ENCODE measurements at places on chromosomes 7 and 10.

GRCh38 chr7:142711746-142712616 lies 37.3 kb upstream of the PRSS1 start:
- peak; percentile 15 for DNase-seq

DNA sequence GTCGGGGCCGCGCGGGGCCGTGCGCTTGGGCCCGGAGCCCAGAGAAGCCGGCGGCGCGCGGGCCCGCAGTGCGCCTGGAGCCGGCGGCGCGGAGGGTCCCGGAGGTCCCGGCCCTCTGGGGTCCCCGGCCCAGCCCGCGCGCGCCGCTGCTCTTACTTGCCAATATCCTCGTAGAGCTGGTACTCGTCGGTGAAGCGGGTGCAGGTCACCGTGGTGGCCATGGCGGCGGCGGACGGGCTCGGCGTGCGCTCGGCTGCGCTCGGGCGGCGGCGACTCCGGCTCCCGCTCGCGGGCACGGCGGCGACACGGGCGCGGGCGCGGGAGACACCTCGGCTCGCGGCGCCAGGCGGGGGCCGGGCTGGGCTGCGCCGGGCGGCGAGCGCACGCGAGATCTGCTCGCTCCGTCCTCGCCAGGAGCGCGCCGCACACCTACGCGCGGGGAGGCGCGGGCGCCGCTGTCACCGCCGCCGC lies at the start of gene CAMK2B:
CAMK2B (minus strand) TSS at position 394 of the 471 bp plus-strand sequence; CDS start at position 221, 173 bp downstream.
- no peak for DNase-seq

DNA sequence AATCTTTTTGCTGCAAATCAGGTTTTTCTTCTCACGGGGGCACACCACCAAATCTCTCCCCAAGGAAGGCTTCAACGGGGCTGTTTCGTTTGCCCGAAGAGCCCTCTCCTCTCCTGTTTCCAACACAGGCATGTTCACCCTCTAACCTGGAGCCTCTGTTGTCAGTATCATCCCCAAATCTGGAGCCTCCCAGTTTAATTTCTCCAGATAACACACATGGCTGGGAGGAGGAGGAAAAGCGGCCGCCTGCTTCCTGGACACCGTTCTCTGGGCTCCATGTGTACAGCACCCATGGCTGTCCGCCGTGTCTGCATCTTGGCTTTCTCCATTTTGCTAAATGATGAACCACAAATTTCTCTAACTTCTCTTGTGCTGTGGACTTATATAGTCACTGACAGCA lies 214.5 kb downstream of the DIP2C start:
- DNase-seq: no peak

- no peak for DNase-seq
These were observed 18.0 kb downstream of the PLEKHA8 start for GRCh38 chr7:30046127-30046770.

- no peak for DNase-seq
These were observed 62.3 kb downstream of the EGFR start for GRCh38 chr7:55081068-55081467.

GRCh38 chr10:70967591-70968587 lies 79.5 kb upstream of the PCBD1 start:
- no peak for DNase-seq

DNA sequence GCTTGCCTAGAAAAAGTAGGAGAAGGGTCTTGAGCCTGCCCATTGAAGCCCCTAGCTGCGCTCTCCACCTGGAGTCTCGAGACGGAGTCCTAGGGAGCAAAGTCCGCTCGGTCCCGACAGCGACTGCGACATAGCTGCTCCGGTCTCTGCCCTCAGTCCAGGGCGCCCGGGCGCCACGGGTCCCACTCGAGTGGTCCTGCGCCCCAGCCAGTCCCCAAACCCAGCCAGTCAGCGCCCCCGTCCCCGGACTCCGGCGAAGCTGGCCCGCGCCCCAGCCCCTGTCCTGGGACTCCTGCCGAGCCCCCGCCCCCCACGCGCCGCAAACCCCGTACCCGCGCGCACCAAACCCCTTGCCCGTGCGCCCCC lies 490 bp downstream of the TNS3 start:
- DNase-seq: no peak

DNA sequence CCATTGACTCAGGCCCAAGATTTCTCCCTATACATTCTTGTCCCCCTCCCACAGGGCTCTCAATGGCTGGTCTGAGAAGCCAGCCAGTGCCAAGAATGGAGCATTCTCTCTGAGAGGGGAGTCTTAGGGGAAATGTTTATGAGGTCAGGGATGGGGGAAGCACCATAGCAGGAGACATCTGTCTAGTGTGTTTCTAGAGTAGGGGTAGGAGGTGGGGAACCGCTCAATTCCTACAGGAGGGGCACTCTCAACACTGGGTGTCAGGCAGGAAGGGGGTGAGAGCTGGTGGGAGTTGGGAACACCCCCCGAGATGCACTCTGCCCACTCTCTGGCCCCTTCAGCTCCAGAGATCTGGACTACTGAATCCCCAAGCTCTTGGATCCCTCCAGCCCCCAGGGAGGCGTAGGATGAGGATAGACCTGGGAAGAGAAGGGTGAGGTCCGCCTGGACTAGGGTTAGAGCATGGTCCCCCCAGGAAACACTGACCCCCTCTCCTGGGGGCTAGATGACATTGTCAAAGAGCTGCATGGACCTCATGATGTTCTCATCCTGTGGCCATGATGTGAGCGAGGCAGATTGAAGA lies 8.7 kb upstream of the OGA start:
- DNase-seq: no peak

GRCh38 chr10:5555881-5556280 lies 31.1 kb downstream of the CALML3 start:
- no peak for DNase-seq

DNA sequence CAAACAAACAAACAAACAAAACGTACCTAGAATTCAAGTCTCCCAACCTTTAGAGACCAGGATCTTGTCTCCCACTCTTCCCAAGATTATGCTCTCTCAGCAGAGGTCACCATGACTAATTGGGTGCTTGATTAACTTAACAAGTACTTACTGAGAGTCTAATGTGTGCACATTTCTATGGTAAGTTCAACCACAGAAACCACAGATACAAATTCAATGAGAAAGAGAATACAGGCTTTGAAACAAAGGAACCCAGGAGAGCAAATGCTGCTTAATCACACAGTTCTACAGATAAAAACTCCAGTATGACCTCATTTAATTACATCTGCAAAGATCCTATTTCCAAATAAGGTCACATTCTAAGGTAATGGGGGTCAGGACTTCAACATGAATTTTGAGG lies 142.8 kb downstream of the DNAJC1 start:
- no peak for DNase-seq

DNA sequence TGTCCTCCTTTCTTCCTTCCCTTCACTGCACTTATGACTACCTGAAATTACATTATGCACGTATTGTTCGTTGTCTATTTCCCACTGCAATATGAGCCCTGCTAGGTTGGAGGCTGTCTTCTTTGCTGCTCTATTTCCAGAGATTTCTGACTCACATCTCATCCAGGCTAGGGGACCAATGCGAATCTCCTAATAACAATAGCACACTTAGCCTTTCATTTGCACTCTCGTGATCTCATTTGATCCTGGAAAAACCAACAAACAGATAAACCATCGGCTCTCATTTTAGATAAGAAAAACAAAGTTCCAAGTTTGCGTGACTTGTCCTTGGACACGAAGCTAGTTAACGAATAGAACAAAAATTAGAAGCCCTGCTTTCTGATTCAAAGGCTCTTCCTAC lies 1.4 kb downstream of the ZNF438 start:
- no peak for DNase-seq

- no peak for DNase-seq
These were observed 43.5 kb downstream of the NUP205 start for GRCh38 chr7:135601182-135601581.

- no peak for DNase-seq
These were observed 40.3 kb downstream of the PPIF start for GRCh38 chr10:79387466-79387973.

GRCh38 chr10:132390170-132390920 lies 6.7 kb upstream of the PWWP2B start:
- no peak for DNase-seq

- no peak for DNase-seq
These were observed 9.7 kb downstream of the CALY start for GRCh38 chr10:133326745-133327650.

DNA sequence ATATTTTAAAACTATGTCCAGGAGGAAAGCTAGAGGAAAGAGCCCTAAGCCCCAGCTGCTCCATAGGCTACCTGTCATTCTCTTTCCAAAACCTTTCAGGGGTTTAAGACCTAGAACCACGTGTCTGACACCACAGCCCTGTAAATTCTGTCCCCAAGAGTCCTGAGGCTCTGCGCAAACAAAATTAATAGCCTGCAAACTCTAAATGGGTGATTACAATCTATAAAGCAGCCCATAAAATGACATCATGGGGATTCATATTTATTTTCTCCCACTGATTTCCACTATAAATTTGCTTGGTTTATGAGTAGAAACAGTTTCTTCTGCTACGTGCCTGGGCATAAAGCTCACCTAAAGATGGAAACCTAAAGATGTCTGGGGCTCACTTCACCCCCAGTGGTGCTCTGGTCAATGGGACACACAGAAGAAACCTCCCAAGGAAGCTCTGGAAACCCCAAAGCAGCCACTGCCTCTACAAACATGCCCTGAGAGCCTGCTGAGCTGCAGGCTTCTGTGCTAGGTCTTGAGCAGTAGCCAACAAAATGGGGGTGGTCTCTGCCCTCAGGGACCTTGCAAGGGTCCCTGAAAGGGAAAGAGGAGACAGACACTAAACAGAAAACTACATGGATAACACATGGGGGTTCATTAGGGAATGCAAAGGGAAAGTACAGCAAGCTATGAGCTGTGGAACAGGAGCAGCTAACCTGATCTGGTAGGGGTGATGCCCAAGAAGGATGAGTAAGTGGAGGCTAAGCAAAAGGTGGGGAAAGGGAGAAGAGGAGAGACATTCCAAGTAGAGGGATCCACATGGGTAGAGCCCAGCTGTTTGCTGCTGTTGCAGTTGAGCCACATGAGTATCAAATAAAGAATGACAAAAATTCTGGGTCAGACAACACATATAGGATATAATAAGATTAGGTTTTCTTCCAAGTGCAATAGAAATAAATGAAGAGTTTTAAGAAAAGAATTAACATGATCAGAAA lies 331.7 kb downstream of the KCNMA1 start:
- no peak for DNase-seq

DNA sequence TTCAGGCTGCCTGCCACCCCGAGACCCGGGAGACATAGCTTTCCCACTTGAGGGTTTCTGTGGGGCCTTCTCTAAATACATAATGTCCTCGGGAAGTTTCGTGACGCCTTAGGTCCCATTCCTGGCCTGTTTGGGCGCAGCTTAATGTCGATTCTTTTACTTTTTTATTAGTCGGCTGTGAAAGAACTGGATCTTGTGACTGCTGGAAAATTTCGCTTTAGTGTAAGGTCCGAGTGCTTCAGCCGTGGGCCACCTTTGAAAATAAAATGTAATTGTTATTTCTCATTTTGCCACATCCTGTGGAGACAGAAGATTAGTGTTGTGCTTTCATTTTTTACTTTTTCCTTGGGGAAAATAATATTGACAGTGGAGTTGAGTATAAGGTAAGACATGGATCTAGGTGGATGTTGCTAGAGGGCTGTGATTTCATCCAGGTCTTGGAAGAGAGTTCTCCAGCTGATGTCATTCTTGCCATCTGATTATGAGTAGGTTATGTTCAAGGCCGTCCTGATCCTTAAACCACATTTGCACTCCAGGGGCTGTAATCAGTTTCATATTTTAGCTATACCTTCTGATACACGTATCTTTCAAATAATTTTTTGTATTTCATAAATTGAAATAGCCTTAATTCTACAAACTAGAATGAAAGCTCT lies 830 bp downstream of the RAB18 start:
- DNase-seq: no peak

DNA sequence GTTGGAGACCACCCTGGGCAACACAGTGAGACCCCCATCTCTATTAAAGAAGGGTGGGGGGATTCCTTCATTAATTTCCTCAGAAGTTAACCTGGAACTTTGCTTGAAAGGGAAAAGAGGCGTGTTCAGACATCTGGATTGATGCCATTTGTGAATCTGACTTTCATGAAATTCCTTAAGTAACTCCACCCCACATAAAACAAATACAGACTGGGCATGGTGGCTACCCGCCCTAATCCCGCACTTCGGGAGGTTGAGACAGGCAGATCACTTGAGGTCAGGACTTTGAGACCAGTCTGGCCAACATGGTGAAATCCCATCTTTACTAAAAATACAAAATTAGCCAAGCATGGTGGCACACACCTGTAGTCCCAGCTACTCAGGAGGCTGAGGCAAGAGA lies 75.0 kb downstream of the EEPD1 start:
- no peak for DNase-seq

DNA sequence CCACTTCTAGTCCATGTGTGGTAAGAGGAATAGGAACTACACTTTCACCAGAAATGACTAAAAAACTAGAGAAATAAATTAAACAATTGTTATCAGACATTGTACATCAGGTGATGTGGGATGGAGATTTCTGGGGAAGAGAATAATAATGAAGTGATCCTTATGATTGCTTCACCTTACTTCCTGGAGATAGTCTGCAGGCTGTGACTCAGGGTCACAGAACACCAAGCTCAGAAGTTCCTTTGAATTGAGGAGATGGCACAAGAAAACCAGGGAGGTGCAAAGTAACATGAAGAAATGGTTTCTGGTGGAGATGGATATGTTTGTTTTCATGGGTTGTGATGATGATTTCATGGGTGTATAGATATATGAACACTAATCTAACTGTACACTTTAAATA lies 44.5 kb downstream of the ZWINT start:
- DNase-seq: no peak

- no peak for DNase-seq
These were observed 83.4 kb downstream of the LANCL2 start for GRCh38 chr7:55448526-55448925.

DNA sequence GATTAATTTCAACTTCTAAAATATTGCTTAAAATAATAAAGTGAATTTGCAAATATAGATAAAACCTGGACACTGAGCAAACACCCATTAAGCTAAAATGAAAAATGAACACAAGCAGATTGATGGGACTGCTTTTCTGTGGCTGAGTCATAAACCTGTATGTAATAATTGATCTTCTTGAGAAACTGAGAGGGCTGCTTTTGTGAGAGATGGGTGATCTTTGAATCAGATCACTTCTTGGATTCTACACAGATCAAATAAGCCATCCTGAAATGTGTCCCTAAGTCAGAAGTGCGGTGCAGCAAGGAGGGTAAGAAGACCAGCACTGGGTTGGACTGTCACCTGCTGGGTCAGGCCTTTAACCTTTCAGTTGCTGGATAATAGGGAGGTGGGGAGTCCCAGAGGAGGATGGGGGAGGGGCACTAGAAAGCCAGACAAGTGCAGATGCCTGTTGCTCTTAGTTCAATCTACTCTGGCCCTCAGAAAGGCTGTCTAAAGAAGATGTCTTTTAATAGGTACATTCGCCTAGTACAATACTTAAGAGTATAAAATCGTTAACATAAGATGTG lies 178.2 kb upstream of the NAMPT start:
- no peak for DNase-seq

GRCh38 chr7:95976369-95977060 lies 204.2 kb downstream of the DYNC1I1 start:
- no peak for DNase-seq

Data from stimulated activated CD8-positive, alpha-beta memory T cell treated with anti-CD3 and anti-CD28 coated beads, Interleukin-12 subunit alpha, Interleukin-12 subunit beta, amount 100 ng/mL, for 1 hour (primary cell).